ENCODE measurements at places on chromosomes 11 and 22. TPM values are rescaled to one million over a fixed set of nuclear protein-coding genes. Genes with fewer than 3 reads are reported as not detected.

- H3K27me3 ChIP-seq: peaks cover 10% of the 10 kb centered on the region
- H3K4me3 ChIP-seq: peak within 1 kb of the TSS; percentile 88
- peak within 1 kb of the TSS; percentile 47 for H3K27ac ChIP-seq
- H3K4me1 ChIP-seq: peaks cover 26% of the 10 kb centered on the region
- DNase-seq: no peak
Measured at GRCh38 chr11:66546368-66546965, at the start of gene ACTN3. ACTN3 (plus strand) TSS chr11:66546903; CDS start chr11:66546938, 35 bp downstream.

The PRODH gene
- 1.0 TPM for total RNA-seq

- peaks cover 26% of the 10 kb centered on the region for H3K36me3 ChIP-seq
- DNase-seq: no peak
- H3K27me3 ChIP-seq: no peaks in the 10 kb centered on the region
- H3K27ac ChIP-seq: no peak overlapping the region
- H3K4me3 ChIP-seq: no peak overlapping the region
Measured at GRCh38 chr11:126277322-126277721, 5.6 kb upstream of the TIRAP start.

The MRGPRF gene
- not detected for total RNA-seq

- no peak for DNase-seq
- no peaks in the 10 kb centered on the region for H3K36me3 ChIP-seq
- H3K27me3 ChIP-seq: peaks cover 2% of the 10 kb centered on the region
Measured at GRCh38 chr11:57217053-57217452, 20.0 kb downstream of the APLNR start.

- H3K27ac ChIP-seq: no peak overlapping the region
- DNase-seq: no peak
- H3K4me3 ChIP-seq: no peak overlapping the region
- H3K27me3 ChIP-seq: peaks cover 8% of the 10 kb centered on the region
- no peaks in the 10 kb centered on the region for H3K36me3 ChIP-seq
Measured at GRCh38 chr22:39367035-39367434, 17.2 kb downstream of the SYNGR1 start.

GRCh38 chr11:94472916-94473799 lies 20.5 kb downstream of the MRE11 start:
- peaks cover 21% of the 10 kb centered on the region for H3K36me3 ChIP-seq
- DNase-seq: peak; percentile 41
- H3K27ac ChIP-seq: peak overlapping the region; percentile 67
- no peaks in the 10 kb centered on the region for H3K27me3 ChIP-seq
- H3K4me1 ChIP-seq: peaks cover 36% of the 10 kb centered on the region

The CALCA gene
- not detected for total RNA-seq

DNA sequence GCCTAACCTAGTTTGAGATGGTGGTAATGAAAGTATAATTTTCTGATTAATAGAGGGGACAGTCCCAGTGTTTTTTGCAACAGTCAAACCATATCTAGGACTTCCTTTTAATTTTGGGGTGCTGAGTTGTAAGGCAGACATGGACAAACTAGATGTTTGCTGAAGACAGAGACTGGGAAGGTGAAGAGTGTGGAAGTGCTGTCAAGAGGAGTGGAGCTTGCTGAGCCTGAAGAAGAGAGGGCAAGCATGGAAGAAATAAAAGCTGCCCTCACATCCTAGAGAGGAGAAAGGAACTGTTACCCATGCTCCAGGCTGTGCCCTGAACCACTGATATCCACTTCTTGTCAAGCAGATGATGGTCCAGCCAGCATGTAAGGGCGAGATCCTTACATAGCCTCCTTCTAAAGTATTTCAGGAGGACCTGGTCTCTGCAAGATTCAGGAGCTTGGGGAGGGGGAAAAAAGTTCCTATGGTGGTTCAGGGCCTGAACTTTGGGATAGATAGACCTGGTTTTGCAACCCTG lies 51.4 kb downstream of the PRR5L start:
- H3K27me3 ChIP-seq: peaks cover 23% of the 10 kb centered on the region
- peaks cover 40% of the 10 kb centered on the region for H3K4me1 ChIP-seq
- H3K27ac ChIP-seq: no peak overlapping the region

DNA sequence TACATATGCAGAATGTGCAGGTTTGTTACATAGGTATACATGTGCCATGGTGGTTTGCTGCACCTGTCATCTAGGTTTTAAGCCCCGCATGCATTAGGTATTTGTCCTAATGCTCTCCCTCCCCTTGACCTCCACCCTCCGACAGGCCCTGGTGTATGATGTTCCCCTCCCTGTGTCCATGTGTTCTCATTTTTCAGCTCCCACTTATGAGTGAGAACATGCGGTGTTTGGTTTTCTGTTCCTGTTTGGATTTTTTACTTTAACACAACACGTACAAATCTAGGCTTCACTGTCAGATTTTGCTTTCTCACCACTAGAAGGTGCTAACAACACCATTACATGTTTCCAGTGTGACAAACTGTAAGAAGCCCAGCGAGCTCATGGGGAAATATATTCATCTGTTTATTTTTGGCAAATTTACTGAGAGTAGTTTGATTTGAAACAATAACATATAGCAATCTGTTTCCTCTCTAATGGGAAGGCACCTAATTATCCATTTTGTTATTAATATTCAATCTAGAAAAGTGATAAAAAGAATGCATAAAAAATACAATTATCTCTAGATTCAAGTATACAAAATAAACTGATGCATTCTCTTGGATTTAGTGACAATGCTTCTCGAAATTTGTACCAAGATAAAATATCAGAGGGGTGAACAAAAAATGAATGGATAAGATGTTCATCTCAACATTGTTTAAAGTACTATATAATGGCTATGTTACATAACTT lies 23.2 kb upstream of the BIRC3 start:
- peak overlapping the region; percentile 84 for H3K4me3 ChIP-seq
- peaks cover 4% of the 10 kb centered on the region for H3K36me3 ChIP-seq
- no peaks in the 10 kb centered on the region for H3K27me3 ChIP-seq
- peak overlapping the region; percentile 90 for H3K27ac ChIP-seq

DNA sequence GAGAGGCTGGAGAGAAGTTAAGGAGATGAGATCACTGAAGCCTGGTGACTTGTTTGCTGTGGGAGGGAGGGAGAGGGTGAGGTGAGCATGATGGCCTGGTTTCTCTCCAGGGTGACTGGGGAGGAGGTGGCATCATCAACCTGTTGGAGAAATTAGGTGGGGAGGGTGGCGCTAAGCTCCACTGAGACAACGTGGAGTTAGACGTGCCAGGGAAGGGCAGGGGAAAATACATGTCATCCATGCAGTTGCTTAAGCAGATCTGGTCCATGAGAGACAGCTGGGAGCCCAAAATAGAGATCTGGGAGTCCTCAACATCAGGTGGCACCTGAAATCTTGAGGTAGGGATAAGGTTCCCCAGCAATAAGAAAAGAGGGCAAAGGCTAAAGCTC lies 9.3 kb upstream of the MAFF start:
- H3K27me3 ChIP-seq: peaks cover 18% of the 10 kb centered on the region
- H3K4me3 ChIP-seq: no peak overlapping the region
- no peak for DNase-seq
- H3K4me1 ChIP-seq: no peaks in the 10 kb centered on the region

DNA sequence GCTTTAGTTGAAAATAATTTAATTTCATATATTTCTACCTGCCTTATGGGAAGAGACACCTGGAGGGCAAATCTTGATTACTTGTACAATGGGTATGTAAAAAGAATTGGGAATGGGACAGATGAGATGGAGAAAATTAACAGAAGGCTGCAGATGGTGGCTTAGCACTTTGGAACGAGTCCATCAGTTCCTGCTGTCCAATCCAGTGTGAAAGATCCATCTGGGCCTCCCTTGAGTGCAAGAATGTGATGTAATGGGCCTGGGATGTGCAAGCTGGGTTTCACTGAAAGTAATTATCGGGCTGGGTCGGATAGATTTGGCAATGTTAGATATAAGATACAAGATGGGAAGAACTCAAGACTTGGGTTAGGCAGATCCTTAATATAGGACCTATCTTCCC lies 42.0 kb downstream of the CECR2 start:
- H3K4me3 ChIP-seq: no peak overlapping the region
- no peak for DNase-seq
- H3K27ac ChIP-seq: no peak overlapping the region
- no peaks in the 10 kb centered on the region for H3K36me3 ChIP-seq

The GDPD4 gene
- total RNA-seq: not detected

DNA sequence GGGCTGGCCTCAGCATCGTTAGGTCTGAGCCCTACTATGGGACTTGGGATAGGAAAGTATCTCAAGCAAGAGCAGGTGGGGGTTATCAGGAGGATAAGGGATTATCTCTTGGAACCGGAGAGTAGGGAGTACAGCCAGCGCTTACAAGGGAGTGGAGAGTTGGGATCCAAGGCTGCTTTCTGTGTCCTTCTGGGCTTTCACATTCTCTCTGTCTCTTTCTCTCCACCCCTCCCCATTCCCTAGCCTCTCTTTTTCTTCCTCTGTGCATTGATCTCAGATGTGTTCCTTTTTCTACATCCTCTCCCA lies 170.2 kb downstream of the BUD13 start:
- no peaks in the 10 kb centered on the region for H3K27me3 ChIP-seq
- no peaks in the 10 kb centered on the region for H3K36me3 ChIP-seq
- H3K4me1 ChIP-seq: no peaks in the 10 kb centered on the region
- H3K27ac ChIP-seq: no peak overlapping the region
- no peak for DNase-seq

DNA sequence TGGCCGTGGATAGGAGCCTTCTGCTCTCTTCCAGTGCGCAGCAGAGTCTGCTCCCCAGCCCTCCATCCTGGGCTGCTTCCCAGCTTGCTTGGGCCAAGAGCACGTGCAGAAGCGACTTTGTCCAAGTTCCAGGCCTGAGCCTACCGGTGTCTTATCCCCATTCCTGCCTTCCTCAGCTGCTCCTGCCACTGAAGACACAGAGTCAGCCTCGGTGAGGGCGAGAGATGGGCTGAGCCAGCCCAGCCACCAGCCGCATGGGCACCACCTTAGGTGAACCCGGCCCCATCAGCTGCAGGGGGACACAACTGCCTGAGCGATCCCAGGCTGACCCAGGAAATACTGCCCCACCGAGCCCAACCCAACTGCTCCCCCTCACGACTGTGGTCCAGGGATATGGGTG lies 847.8 kb downstream of the TBC1D22A start:
- no peaks in the 10 kb centered on the region for H3K36me3 ChIP-seq
- no peak for DNase-seq
- no peak overlapping the region for H3K4me3 ChIP-seq
- H3K27me3 ChIP-seq: no peaks in the 10 kb centered on the region
- H3K27ac ChIP-seq: no peak overlapping the region

- no peak for DNase-seq
- H3K27me3 ChIP-seq: no peaks in the 10 kb centered on the region
- H3K36me3 ChIP-seq: no peaks in the 10 kb centered on the region
- peak overlapping the region; percentile 99 for H3K27ac ChIP-seq
Measured at GRCh38 chr11:18384157-18384641, 10.2 kb upstream of the LDHA start.

The TMEM126B gene
- 52.5 TPM for total RNA-seq

DNA sequence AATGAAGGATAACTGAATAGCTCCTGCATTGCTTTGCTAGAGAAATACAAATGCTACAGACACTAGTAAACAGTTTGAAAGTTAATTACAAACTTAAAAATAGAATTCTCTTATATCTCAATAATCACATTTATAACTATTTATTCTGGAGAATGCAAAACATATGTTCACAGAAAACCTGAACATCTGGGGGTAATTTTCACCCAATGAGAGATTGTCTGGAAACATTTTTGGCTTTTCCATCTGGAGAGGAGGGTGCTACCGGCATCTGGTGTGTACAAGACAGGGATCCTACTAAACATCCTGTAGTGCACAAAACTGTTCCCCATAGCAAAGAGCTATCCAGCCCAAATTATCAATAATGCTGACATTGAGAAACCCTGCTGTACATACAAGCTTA lies 378.4 kb upstream of the CHORDC1 start:
- no peak overlapping the region for H3K4me3 ChIP-seq
- H3K27ac ChIP-seq: no peak overlapping the region
- H3K36me3 ChIP-seq: no peaks in the 10 kb centered on the region

DNA sequence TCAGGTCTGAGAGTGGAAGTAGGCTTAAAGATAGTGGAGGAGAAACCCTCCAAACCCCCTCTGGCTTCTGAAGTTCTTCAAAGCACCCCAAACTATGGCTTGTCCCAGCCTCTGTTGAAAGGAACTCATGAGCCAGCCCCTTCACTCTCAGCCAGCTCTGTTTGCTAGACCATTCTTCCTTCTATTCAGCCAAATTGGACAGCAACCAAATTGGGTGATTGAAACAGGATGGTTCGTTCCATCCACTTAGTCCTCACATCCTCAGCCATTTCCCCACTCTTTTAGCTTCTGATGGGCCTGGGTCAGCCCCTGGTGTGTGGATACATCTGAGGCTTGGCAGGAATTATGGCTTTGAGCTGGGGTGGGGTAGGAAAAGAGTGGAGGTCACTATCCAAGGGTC lies 4.5 kb downstream of the HTR3A start:
- H3K4me3 ChIP-seq: no peak overlapping the region
- peaks cover 3% of the 10 kb centered on the region for H3K27me3 ChIP-seq
- H3K27ac ChIP-seq: no peak overlapping the region
- no peak for DNase-seq
- H3K36me3 ChIP-seq: no peaks in the 10 kb centered on the region
- H3K4me1 ChIP-seq: no peaks in the 10 kb centered on the region

DNA sequence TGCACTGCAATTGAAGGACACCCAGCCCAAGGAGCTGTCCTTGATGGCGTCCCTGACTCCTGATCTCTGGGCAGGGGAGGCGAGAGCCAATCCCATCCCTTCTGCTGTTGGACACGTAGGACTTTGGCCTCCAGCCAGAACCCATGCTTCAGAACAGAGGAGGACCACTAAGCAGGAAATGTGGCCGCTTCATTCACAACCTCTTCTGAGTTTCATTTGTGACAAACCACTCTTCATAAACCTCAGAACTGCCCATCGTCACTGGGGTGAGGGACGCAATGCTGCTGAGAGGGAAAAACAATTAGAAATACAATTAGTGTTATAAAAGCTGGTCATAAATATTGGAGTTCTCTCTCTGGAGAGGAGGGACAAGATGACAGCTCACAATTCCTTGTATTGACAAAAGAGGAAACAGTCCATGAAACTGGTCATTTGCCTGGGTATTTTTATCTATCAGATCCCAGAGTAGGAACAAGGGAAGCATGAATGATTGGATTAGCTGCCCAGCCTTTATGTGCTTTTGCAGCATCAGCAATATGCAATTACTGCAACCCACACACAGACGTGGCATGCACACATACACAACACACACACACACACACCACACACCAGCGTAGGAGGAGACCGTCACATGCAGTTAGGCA lies 216.5 kb upstream of the CADM1 start:
- no peaks in the 10 kb centered on the region for H3K4me1 ChIP-seq
- H3K27ac ChIP-seq: no peak overlapping the region
- H3K36me3 ChIP-seq: no peaks in the 10 kb centered on the region
- H3K27me3 ChIP-seq: no peaks in the 10 kb centered on the region
- DNase-seq: no peak

DNA sequence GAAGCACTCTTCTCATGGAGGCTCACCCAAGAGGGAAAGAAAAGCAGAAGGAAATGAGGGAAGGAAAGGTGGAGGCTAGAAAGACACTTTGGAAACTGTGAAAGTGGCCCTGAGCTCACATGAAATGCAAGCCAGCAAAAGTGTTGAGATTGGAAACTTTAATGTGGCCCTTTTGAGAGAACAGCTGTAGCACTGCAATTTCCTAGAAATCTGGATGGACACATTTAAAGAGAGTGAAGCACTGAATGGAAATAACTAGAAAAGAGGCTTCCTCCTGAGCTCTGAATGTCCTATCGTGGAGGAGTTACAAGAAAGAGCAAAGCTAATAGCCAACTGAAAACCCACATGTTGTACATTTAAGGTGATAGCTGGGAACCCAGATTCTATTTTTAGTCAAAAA lies 56.0 kb downstream of the LIF start:
- H3K27ac ChIP-seq: peak overlapping the region; percentile 88
- H3K27me3 ChIP-seq: no peaks in the 10 kb centered on the region
- no peak for DNase-seq
- peak overlapping the region; percentile 27 for H3K4me3 ChIP-seq
- peaks cover 93% of the 10 kb centered on the region for H3K4me1 ChIP-seq

The LYVE1 gene
- total RNA-seq: not detected

Measured in activated T-helper 1 cell treated with anti-CD3 and anti-CD28 coated beads, Interleukin-12 subunit alpha, Interleukin-12 subunit beta, Interleukin-2, Interleukin-4 antibody, amounts not matched to agents 30 ng/mL and 10 ng/mL and 1 ng/mL, durations not matched to agents 14 hours and 24 hours and 36 hours (primary cell).